ENCODE measurements at places on chromosomes 2 and 18. TPM values are rescaled to one million over a fixed set of nuclear protein-coding genes. Genes with fewer than 3 reads are reported as not detected.

The CSRNP3 gene
- 1.5 TPM for total RNA-seq

DNA sequence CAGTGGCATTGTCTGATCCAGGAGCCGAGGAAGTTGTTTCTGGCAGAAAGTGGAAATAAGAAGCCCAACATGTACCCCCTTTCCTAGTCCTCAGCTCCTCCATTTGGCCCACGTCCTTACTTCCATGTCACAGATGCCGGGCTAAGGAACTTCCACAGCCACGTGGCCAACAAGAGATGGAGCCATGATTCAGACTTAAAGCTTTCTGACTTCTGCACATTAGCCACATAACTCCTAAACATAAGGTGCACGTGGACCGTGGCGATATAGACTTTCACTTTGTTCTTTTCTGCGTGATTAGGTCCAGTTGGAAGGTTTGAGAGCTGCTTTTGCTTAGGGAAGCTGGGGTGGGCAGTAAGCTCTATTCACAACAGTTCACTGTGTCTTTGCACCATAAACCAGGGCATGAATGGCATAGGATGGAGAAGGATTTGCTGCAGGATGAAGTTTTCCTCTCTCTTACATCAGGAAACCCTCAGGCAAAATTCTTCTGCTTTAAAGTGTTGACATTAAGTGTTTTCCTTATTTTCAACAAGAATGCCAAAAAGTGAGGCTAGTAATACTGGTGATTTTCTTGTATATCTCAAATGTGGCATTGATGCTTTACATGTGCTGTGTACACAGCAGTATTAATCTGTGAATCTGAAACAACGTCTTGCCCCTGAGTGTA is 61.2 kb upstream of the RBM44 start:
- no peak for DNase-seq

- DNase-seq, result no peak
These were observed 312.6 kb upstream of the VRK2 start for GRCh38 chr2:57733956-57734355.

The PLGLB2 gene
- total RNA-seq, result 1.2 TPM

The ANKRD30BL gene
- not detected for total RNA-seq

The ADI1 gene
- 72.0 TPM for total RNA-seq

DNA sequence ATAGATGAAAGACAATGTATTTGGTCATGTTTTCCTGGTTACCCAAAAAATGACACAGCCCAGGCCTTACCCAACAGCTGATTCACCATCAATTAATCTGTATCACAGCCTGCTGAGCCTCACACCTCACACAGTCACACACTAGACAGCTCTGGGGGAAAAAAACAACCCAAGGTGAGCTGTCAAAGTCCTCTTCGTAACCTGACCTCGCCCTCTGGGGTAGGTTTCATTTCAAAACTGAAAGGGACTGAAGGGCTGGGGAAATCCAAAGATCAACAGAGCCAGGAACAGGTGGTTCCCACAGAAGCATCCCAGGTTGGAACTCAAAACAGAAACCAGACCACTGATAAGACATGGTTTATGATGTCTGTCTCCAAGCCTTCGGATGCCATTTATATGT is 18.2 kb upstream of the PCBP1 start:
- no peak for DNase-seq

GRCh38 chr2:179691235-179691634 is 170.2 kb downstream of the ZNF385B start:
- no peak for DNase-seq

- DNase-seq, result no peak
These were observed 87.3 kb downstream of the MARCO start for GRCh38 chr2:119029297-119029696.

DNA sequence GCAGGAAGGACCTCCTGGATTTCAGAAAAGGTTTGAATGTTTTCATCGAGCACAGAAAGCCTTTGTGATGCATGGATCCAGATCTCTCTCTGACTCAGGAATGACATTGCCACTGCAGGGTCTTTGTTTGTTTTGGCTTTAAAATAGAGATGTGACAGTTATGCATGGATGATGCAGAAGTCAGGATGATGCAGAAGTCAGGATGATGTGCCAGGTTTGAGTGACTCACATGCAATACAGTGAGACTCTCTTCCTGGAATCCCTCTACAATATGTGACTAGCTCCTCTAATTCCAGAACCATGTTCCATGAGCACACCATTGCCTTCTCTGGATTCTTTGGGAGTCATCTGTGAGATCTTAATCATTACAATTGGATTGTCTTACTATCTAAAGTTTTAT is 177.9 kb upstream of the RAB6C start:
- no peak for DNase-seq

The MYCN gene
- 0.60 TPM for total RNA-seq

The IL1R2 gene
- 195 TPM for total RNA-seq

- no peak for DNase-seq
These were observed 138.7 kb upstream of the L3MBTL4 start for GRCh38 chr18:6553234-6553900.

- no peak for DNase-seq
These were observed 13.5 kb downstream of the PPP1CB start for GRCh38 chr2:28764909-28765711.

DNA sequence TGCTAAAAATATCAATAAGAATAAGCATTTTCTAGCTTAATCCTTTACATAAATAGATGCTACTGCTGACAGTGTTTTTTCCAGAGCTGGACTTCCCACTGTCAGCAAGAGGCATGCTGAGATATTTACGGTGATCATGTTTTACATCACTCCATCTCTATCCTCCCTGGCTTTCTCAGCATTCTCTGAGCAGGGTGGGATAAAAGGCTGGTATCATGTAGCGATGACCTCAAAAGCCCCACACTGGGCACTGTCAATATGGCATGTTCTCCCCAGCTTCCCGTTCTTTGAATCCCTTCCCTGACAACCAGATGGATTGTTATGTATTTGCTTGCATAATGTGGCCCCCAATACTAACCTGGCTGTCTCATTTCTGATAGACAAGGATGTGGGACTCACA is 83.2 kb upstream of the EPHA4 start:
- DNase-seq, result no peak

The NOSTRIN gene
- 25.7 TPM for total RNA-seq

- DNase-seq, result no peak
These were observed 141.6 kb upstream of the PID1 start for GRCh38 chr2:229412686-229413085.

The RIT2 gene
- not detected for total RNA-seq

DNA sequence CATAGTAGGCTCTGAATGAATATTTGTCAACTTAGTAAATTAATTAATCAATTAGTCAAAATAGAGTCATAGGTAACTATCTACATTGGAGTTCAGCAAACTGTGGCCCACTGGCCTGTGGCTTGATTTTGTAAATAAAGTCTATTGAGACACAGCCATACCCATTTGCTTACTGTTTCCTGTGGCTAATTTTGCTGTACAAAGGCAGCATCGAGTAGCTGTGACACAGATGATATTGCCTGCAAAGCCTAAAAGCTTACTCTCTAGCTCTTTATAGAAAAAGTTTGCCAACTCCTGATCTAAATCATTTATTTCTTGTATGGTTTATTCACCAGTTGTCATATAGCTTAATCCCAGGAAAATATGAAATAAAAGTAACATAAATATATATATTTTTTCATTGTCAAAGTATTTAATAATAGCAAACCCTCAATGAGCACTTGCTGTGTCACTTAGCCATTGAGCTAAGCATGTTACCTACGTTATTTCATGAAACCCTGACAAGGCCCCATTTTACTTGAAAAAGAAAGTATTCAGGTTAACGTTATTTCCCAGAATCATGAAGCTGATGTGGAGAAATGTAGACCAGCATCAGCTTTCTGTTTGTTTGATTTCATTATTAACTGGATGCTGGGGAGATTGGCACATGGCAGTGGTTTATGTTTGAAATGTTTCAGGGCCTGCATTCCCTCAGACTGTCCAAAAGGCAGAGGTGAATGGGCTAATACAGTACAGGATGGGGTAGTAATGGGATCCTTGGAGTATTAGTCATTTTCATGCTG is 69.6 kb downstream of the ICOS start:
- no peak for DNase-seq

DNA sequence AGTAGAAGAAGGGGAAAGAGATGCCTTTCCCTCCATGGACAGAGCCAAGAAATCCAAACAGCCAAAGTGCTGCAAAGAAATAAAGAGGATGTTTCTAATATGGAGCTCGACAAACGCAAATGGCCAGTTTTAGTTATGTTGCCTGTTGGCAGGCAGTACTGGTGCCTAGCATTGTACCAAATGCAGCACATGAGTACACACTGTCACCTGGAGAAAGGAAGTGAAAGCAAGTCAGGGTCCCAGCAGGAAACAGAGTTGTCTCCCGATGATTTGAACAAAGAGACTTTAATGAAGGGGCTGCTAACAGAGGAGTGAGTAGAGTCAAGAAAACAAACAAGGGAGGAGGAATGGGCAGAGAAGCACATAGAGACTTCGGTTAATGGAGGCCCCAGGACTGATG is 623.0 kb downstream of the BCL11A start:
- DNase-seq, result no peak

The LAMA1 gene
- total RNA-seq, result 4.7 TPM

DNA sequence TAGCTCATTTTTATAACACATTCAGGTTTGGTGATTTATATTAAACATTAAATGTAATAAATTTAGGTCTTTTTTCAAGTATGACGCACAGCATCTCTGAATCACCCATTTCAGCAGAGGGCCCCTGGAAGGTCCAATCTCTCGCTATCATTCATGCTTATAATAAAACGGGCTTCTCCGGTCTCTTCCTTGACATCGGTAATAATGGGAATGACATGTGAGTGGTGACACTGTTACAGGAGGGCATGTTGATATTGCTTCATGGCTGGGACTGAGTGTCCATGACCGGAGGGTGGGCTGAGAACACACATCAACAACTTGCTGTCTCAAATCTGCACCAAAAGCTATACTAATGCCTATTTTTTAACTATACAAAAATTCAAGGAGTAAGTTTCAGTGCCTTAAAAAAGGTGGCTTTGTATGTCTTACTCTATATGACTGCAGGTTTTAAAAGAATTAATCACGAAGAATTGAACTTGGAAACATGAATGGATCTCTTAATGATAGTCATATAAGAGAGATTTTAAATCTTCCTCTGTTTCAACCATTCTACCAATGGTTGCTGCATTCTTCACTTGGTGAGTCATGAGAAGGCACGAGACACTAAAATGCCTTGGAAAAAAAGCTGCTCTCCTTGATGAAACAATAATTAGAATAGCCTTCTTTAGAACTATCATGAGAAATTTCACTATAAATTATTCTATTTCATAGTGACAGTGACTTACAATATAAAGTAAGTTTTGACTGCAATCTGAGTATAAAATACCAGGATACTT is 101.9 kb upstream of the NRP2 start:
- no peak for DNase-seq

GRCh38 chr2:108554528-108554927 is 20.3 kb downstream of the LIMS1 start:
- no peak for DNase-seq

DNA sequence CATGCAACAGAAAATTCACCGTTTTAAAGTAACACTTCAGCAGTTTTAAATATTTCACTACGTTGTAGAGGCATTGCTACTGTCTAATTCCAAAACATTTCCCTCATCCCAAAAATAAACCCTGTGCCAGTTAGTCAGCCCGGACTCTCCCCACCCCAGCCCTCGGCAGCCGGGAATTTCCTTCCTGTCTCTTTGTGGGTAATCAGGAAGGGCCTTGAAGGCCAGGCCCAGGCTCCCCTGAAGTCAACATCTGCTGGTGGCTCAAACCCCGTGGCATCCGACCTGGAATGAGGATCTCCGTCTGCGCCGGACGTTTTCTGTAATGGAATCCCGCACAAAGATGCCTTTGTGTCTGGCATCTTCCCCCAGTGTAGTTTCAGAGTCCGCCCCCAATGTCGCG is 219.6 kb downstream of the SNTG2 start:
- no peak for DNase-seq

The NR4A2 gene
- 5.0 TPM for total RNA-seq

GRCh38 chr2:181581534-181581933 is 75.4 kb downstream of the CERKL start:
- no peak for DNase-seq

The KRTCAP3 gene
- total RNA-seq, result 34.0 TPM

- no peak for DNase-seq
These were observed 3.2 kb downstream of the TRAK2 start for GRCh38 chr2:201448061-201448460.

The KDM3A gene
- total RNA-seq, result 40.5 TPM

DNA sequence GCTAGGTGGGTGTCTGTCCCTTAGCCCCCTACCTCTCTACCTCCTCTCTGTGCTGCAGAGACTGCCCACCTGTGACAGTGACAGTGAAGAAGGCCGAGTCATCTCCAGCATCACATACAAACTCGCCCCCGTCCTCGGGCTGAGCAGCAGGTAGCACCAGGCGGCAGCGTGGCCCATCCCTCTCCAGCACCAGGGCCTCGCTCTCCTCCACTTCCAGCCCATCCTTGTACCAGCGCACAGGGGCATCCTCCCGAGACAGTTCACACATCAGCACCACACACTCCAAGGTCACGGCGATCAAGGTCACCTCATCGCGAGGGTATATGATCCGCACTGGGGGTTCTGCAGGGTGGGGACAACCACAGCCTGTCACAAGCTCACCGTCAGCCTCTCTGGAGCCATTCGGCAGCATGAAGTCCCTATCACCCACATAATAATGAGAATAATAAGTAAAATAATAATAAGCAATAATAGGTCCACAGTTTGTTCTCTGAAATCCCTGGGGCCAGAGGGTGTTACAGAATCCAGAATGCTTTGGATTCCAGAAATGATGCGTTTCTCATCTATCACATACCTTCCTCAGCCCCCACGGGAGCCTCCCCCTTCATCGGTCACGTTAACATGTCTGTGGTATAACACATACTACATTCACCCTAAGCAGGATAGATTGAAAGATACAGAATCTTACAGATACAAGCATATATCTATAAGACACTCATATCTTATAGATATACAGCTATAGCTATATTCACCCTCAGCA is 12.0 kb downstream of the OBSL1 start:
- peak; percentile 54 for DNase-seq

GRCh38 chr2:200847269-200847668 is 17.2 kb downstream of the CLK1 start:
- no peak for DNase-seq

The FBLN7 gene
- total RNA-seq, result 2.6 TPM

The GALNT13 gene
- 2.0 TPM for total RNA-seq

The ZC3H6 gene
- total RNA-seq, result 8.7 TPM

DNA sequence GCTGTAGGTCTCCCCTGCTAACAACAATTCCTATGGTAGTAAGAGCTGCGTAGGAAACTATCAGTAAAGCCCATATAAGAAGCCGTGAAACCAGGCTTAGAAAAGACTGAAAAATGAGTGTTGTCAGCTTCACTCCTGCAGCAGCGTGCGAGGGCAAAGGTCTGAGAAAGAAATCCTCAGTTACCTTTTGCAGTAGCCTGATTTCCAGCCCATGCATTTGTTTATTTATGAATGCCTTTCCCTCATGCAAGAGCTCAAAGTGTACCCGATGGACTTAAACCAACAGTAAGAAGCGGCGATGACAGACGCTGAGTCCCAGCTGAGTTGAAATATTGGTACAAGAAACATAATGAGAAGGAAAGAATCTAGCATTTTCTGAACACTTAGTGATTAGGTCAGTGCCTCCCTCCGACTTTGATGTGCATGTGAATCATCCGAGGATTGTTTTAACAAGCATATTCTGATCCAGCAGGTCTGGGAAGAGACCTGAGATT is 15.0 kb upstream of the POLI start:
- DNase-seq, result no peak

GRCh38 chr2:205408696-205409095 is 273.6 kb upstream of the NRP2 start:
- DNase-seq, result no peak

GRCh38 chr2:168392024-168392423 is 64.0 kb upstream of the CERS6 start:
- DNase-seq, result no peak

GRCh38 chr2:10777111-10777841 is 35.3 kb downstream of the PDIA6 start:
- DNase-seq, result peak; percentile 62

GRCh38 chr2:188456114-188456909 is 164.6 kb downstream of the GULP1 start:
- DNase-seq, result peak; percentile 34

Measured in left lung (tissue), 14 donors.